ENCODE measurements at places on chromosomes 11 and 22.

DNA sequence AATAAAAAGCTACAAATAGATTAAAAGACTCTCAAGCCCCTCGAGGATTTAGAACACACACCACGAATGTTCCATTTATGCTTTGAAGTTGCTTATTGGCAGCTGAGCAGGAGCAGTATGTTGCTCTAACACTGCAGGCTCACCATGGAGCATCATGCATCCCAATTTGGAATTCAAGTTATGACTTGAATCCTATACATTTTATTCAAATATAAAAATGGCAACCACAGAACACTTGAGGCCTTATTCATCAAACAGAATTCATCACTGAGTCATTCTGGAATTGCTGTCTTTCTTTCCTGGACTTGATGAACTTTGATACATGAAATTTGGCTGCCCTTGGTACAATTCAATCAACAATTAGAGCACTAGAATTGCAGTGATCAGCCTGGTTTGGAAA is 24.5 kb upstream of the BLID start:
- DNase-seq: no peak

- DNase-seq: peak; percentile 38
Observed at GRCh38 chr22:22959147-22959827, 71.7 kb downstream of the IGLL5 start.

DNA sequence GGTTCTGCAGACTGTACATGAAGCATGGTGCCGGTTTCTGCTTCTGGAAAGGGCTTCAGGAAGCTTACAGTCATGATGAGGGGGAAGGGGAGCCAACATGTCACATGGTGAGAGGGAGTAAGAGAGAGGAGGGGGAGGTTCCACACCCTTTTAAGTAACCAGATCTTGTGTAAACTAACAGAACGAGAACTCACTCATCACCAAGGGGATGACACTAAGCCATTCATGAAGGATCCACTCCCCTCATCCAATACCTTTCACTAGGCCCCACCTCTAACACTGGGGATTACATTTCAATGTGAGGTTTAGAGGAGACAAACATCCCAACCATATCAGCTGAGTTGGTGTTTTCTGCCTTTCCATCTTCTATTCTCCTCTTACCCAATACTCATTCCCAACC is 83.5 kb downstream of the BDNF start:
- DNase-seq: no peak

- no peak for DNase-seq
Observed at GRCh38 chr11:118610773-118611432, 3.5 kb downstream of the PHLDB1 start.

GRCh38 chr11:44243086-44243485 is 66.9 kb downstream of the ALX4 start:
- DNase-seq: no peak

- no peak for DNase-seq
Observed at GRCh38 chr11:66842501-66842895, 743 bp upstream of the RCE1 start.

DNA sequence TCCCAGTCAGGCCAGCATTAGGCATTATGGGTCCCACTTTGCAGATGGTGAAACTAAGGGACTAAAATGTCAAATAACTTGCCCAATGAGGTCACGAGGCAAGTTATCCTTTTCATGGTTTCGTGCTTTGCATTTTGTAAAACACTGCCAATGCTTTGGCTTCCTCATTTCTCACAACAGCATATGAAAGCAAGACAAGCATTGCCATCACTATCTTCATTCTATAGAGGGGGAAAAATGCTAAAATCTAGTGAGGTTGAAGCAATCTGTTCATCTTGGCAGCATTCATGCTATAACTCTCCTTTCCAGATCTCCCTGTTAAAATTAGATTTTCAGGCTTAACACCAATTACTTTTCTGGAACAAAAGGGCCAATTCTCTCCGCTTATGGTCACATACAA is 14.8 kb downstream of the FAM181B start:
- no peak for DNase-seq

DNA sequence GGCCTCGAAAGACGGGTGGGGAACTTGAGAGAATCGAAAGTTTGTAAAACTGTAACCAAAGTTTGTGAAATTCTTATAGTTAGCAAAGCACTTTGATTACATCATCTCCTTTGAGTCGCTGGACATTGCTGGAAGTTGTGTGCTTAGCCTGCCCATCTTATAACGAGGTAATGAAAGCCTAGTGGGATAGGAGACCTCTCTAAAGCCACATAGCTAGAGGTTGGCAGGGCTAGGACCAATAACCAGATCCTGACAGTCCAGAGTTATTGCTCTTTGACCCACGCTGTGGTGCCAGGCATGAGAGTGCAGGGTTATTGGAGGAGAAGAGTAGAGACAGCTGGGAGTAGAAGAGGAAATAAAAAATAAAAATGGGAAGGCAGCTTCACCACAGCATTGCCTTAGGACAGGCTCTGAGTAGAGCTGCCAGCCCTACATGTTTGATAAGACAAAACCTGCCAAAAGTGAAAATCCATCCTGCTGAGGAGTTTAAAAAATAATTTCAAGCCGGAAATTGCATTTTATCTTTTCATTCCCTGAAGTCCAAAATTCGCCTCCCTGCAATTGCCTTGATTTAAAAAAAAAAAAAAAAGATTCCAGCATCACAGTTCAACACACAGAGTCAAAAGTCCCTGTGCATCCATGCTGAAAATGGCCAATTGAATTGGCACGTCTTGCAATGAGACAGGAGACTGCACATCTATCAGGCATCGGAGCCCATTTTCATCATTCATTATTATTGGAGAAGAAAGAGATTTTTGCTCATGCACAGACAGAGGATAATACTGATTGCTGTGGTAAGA is 225.5 kb upstream of the POU2AF2 start:
- no peak for DNase-seq

- DNase-seq: no peak
Observed at GRCh38 chr11:109304159-109304558, 117.8 kb upstream of the C11orf87 start.

- DNase-seq: no peak
Observed at GRCh38 chr11:14242187-14242586, 116.8 kb downstream of the RRAS2 start.

GRCh38 chr11:18012122-18012905 is 533 bp downstream of the SERGEF start:
- no peak for DNase-seq

DNA sequence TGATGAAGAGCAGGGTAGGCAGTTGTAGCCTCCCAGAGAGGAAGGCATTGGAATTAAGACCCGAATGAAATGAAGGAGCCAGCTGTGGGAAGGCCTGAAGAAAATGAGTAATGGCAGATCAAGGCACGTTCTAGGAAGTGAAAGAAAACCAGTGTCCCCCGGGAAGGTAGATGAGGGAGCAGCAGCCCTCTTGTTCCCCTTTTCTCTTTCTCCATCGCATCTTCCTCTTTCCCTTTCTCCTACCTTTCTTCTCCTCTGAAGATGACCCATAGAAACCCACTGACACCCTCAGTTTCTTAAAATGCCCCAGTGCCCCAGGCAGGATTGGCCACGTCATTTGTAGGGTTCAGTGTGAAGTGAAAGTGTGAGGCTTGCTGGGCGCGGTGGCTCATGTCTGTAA is 172.6 kb upstream of the SEZ6L start:
- DNase-seq: no peak

DNA sequence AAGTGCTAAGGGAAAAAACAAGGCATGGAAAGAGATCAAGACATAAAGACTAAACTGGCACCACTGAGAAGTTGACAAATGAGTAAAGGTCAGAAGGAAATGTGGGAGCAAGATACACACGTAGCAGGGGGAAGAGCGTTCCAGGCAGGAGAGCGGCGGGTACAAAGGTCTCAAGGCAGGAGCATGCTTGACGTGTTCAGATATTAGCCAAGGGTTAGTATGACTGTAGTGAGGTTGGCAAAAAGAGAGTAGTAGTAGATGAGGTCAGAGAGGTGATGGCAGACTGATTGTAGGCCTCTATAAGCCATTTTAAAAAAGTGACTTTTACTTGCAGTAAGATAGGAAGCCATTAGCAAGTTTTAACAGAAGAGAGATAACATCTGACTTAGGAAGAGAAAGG is 9.9 kb downstream of the SYT9 start:
- DNase-seq: no peak

- DNase-seq: no peak
Observed at GRCh38 chr11:128603752-128604414, 16.5 kb upstream of the ETS1 start.

DNA sequence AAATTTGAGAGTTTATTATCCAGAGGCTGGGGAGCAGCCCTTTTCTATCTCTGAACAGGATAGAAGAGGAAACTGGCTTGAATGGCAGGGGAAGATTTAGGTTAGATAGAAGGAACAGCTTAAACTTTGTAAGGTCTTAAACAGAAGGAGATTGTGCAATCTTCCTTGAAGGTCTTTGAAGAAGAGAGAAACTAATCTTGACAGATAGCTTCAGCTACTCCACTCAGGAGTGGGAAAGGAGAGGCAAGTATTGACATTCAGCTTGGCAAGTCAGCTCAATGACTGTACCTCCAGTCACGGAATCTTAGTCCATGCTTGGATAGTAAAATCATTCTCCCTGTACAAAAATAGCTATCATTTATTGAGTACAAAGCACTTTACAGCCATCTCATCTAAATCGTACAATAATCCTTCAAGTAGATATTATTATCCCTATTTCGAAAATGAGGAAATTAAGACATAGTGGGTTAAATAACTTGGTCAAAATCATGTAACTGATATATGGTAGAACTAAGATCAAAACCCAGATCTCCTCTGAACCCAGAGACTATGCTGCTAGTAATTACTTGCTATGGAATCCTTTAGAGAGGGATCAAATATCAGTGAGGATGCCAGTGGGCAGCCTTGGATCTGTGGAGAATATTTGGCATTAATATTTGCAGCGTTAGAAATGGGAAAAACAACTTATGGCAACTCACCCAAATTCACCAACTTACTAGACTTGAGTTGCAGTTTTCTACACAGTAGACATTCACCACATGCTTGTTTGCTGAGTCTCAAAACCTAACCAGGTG is 14.6 kb downstream of the C11orf97 start:
- DNase-seq: no peak

- DNase-seq: no peak
Observed at GRCh38 chr11:18022419-18022818, 9.6 kb upstream of the SERGEF start.

- no peak for DNase-seq
Observed at GRCh38 chr11:119340335-119341221, at the start of gene C1QTNF5. Gene C1QTNF5, minus strand, starts transcription at chr11:119340883. Its CDS starts 486 bp downstream, at chr11:119340397.

GRCh38 chr11:116882386-116882785 is 45.0 kb upstream of the APOA1 start:
- no peak for DNase-seq

DNA sequence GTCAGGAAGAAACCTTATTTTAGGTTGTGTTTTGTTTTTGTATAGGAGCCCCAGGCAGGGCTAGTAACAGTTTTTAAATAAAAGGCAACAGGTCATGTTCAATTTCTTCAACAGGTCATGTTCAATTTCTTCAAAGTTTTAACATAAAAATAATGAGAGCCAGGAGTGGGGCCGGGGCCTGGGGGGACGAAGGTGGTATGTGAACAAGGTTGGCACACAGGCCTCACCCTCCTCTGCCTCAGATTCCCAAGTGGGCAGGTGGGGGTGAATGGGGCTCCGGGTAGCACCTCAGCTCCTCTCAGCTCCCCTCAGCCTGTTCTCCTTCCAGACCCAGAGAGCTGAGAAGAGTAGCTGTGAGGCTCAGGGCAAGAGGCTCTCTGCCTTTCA is 4.4 kb downstream of the DERL3 start:
- DNase-seq: no peak
